ENCODE measurements at places on chromosomes 6 and 20.
A peak's percentile ranks its signal among the peaks of the same experiment; 100 is the strongest.

DNA sequence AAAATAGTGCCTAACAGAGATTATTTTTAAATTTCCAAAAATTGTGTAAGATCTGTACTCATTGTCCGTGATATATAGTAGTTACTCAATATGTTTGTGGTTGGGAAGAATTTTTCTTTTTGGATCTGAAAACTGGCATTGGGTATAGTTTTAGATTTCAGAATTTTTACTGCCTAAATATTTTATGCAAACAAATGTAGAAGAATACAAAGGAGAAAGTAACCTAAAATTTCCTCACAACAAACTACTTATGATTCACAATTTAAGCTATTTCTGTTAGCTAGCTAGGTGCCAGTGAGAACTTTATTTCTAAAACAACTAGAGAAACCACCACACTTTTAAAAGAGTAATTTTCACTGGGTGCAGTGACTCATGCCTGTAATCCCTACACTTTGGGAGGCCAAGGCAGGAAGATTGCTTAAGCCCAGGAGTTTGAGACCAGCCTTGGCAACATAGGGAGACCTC, 38.8 kb downstream of the SESN1 start:
- no peak for DNase-seq

DNA sequence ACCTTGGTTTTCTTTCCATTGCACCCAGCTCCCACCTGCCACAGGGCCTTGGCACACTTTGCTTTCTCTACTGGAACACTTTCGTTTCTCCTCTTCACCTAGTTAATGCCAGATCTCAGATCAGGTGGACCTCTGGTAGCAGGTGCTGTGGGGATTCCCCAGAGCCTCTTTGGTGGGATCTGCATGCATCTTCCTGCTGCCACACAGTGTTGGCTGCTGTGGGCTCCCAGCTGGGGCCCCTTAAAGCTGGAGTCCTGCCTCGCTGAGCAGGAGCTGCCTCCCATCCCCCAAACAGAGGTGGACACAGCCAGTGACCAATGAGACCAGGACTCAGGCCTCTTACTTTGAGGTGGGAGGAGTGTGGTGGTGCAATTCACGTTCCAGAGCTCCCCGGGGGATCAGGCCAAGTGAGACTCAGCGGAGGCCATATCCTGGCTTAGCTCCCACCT, 28.4 kb downstream of the CEBPB start:
- no peak for DNase-seq

GRCh38 chr6:119124079-119124824, 45.8 kb upstream of the FAM184A start:
- no peak for DNase-seq

DNA sequence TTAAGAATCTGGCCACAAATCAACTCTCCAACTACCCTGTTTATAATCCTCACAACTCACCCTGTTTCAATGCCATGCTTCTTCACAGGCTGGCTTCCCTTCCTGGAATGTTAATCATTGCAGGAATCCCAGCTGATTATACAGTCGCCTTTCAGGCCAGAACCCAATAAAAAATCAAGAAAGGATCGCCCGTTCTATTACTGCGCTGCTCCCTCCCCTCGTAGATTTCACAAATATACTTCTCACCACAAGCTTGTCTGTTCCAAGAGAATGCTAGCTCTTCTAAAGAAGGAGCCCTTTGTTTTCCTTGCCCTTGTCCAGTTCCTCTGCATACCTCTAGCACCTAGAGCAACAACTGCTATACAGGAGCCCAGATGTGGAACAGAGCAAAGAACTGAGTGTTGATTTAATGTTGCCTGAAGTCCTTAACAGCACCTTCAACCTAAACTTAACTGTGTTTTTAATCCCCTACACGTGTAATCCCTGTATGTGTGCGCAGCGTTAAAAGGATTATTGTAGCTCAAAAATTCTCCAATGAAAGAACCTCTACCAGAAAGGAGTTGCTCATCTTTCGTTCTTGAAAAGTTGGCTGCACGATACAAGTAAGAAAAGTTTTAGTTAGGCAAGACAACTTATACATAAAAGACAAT, 988 bp downstream of the ECHDC1 start:
- peak; percentile 17 for DNase-seq

DNA sequence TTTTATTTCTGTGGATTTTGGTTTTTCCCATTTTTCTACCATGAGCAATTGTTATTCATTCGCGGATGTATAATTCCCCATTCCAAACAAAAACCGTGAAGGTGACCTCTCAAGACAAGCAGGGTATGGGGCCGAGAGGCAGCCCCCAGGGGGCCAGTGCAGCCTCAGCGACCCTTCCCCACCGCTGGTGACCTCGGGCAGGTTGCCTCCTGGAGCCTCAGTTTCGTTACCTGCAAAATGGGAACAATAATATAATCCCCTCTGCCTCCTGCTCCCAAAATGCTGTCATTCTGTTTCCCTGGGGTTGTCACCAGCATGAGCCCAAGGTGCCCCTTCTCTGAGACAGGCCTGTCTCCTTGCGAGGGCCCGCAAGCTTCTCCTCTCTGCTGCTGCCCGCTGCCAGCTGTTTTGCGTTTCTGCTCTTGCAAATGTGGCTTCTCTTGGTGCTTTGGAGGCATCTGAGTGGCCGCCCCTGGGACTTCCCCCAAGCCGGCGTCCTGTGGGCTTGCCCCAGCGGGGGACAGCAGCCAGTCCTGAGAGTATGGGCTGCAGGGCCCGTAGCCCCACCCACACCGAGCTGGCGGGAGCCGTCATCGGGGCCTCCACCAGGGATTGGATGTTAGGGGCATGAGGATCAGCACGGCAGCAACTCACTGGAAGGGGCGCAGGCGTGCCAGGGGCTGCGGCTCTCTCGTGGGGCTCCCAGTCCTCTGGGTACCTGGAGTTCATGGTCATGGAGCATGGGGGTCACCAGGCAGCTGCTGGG, 161.9 kb downstream of the TAF4 start:
- DNase-seq = no peak

DNA sequence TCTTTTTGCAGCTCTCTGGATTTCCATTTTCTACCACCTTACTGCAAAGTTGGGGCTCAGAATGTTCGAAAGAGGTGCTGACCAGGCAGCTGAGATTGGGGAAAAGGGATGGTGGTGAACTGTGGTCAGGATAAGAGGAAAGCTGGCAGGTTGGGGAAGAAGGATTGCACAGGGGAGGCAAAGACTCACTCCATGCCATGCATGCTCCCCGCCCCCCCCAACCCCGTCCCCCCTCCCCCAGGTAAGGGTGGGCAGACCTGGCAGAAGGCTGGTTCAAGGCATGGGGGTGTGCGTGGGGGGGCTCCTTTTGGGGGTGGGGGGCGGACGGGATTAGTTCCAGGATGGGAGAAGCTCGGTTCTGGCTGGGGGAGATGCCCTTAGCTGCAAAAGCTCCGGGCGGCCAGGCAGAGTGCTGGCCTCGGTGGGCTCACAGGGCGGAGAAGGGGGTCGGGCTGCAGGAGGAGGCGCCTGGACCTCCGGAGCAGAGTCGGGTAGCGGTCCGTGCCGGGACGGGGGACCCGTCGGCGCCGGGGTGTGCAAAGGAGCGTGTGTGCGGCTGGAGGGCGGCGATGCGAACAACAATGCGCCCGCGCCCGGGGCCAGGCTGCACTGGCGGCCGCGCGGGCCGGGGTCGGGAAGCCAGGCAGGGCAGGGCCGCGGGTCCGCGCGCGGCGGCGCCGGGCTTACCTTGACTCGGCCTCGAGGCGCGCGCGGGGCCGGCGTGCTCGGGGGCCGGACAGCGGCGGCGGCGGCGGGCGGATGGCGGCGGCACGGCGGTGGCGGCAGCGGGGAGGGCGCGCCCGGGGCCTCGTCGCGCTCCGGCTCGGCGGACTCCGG, 880 bp downstream of the ADNP start:
- DNase-seq = no peak

DNA sequence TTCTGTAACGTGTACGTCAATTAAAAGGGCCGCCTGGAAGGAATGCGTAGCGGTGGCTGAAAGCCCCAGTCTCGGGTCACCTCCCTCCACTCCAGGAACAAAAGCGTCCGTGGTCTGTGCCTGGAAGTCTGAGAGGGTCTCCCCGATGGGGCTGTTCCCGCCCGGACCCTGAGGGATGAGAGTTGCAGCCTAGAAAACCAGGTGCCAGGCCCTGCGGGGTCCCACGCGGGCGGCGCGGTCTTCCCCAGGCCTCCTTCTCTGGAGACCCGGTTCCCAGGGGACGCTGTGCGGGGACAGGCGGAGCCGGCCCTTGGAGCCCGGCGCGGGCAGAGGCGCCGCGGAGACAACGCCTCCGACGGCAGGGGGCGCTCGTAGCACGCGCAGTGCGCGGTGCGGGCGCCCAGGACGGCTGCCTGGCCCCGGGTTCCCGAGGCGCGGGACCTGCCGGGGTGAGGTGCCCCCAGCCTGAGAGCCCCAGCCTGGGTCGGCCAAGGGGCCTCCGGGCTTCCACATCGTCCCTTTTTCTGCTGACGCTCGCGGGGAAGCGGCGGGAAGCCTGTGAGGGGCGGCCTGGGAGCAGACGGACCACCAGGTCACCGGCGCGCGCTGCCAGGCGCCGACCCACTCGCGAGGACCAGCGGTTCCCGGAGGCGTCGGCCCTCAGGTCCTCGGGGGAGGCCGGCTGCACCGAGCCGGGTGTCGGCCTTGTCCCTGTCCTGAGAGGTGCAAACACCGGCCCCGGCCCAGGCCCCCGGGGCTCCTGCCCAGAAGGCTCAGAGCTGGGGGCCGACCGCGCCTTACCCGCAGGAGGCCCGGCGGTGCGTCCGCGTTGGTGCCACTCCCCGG, 5.3 kb upstream of the FOXC1 start:
- DNase-seq = no peak

DNA sequence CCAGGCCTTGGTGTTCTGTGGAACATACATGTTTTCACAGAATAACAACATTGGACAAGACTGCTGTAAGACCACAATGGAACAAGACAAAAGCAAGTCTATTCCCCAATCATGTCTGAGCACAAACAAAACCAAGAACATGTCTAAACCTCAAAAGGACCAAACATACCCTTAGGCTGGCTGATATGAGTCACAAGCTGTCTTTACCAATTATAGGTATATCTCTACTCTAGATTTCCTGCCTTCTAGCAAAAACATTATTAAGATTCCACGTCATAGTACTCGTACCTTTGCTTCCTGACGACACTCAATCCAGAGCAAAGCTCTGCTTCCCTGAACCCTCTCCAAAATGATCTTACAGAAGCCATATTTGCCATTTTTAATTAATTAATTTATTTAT, 15.4 kb upstream of the L3MBTL1 start:
- DNase-seq = no peak

DNA sequence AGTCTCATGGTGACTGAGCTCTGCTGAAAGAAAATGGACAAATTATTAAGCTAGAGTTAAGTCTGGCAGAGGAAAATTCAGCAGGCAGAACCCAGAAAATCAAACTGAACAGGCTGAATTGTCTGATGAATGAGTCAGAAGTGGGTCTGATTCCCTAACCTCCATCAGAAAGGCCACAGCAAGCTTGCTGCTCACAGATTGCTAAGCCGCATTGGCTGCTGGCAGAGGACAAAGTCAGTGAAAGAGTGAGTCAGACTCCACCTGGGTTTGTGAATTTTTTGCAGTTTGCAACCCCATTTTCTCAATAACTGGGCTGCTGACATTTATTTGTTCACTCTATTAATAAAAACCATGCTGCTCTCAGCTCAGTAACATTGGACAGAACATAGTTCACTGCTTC, 191.3 kb downstream of the EPM2A start:
- DNase-seq = peak; percentile 86
